ENCODE measurements at places on chromosomes 16 and 17. TPM values are rescaled to one million over a fixed set of nuclear protein-coding genes. Genes with fewer than 3 reads are reported as not detected.

The PRDM7 gene
- not detected for polyA plus RNA-seq

The TMC5 gene
- not detected for polyA plus RNA-seq

The C1QTNF8 gene
- polyA plus RNA-seq, result not detected

The TBC1D3C gene
- polyA plus RNA-seq, result not detected

The MRPL12 gene
- polyA plus RNA-seq, result 525 TPM

The CEP295NL gene
- polyA plus RNA-seq, result 0.29 TPM

DNA sequence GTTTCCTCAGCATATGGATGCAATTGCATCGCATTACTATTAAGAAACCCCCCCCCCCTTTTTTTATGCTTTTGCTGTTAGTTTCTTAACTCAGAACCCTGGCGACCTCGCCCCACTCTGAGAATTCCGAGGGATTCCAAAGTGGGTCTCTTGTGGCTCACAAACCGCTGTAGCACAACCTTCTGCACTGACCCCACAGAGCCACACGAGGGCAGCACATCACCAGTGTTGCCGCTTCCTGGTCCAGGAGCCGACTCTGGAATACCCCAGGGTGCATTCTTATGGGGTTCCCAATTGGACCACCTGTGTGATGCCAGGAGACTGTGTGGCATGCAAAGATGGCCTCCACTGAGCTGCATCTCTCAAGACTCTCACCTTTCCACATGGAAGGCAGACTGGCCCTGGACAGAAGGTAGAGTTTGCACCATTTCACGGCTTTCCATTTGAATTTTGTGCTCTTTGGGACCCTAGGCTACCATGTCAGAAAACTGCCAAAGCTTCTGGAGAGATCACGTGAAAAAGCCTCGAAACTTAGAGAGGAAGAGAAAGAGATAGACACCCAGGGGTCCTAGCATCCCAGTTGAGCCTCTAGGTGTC, 432.7 kb upstream of the ASIC2 start:
- H3K27me3 ChIP-seq, result peaks cover 43% of the 10 kb centered on the region
- no peaks in the 10 kb centered on the region for H3K4me1 ChIP-seq
- no peaks in the 10 kb centered on the region for H3K36me3 ChIP-seq
- no peak overlapping the region for H3K4me3 ChIP-seq
- DNase-seq, result peak; percentile 29
- no peak overlapping the region for H3K27ac ChIP-seq

GRCh38 chr16:152141-153128, at the start of gene HBZ:
TSS of gene HBZ (plus strand) at chr16:152644. CDS start at chr16:152910, 266 bp downstream.
- H3K4me3 ChIP-seq, result no peak within 1 kb of the TSS
- no peak within 1 kb of the TSS for H3K27ac ChIP-seq
- peaks cover 9% of the 10 kb centered on the region for H3K4me1 ChIP-seq
- H3K36me3 ChIP-seq, result no peaks in the 10 kb centered on the region
- DNase-seq, result no peak

DNA sequence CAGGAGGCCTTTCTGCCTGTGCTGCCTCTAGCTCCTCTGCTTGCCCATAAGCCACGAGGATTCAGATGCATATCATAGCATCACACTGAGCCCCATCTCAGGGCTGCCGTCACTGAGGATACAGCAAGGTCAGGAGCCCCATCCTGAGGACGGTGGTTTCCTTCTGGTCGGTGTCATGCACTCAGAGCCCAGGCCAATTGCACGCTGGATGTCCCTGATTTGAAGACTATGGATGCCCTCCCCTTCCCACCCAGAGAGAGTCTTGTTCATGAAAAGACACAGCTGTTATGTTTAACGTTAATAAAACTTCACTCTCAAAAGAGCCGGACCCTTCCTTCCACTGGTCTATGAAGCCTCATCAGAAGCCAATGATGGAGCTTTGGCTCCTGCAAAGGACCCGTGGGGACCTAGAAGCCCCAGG, 19.9 kb downstream of the COTL1 start:
- DNase-seq, result no peak
- peak overlapping the region; percentile 13 for H3K27ac ChIP-seq
- no peaks in the 10 kb centered on the region for H3K27me3 ChIP-seq
- no peaks in the 10 kb centered on the region for H3K36me3 ChIP-seq

DNA sequence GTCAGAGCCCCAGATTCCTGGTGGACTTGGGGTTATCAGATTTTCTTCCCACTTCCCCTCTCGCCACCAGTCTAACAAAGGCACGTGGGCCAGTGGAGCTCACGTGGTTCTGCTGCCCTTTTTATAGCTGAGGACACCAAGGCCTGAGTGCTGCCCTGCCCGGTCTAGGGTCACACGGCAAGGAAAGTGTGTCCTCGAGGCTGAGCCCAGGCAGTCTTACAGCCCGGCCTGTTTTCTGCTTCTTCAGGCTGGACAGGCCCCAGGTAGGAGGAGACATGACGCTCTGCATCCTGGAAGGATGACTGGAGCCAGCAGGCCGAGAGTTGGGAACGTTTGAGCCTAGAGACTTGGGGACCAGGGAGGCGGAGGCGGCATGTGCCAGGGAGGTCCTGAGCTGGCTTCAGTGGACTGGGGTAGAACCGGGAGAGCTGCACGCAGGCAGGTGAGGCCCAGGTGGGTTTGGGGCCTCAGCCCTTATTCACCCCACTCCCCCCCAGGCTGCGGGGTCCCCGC, 3.5 kb downstream of the CTRB1 start:
- no peak overlapping the region for H3K27ac ChIP-seq
- H3K27me3 ChIP-seq, result no peaks in the 10 kb centered on the region
- H3K4me3 ChIP-seq, result no peak overlapping the region
- no peaks in the 10 kb centered on the region for H3K4me1 ChIP-seq
- no peaks in the 10 kb centered on the region for H3K36me3 ChIP-seq

- peaks cover 100% of the 10 kb centered on the region for H3K36me3 ChIP-seq
- H3K27me3 ChIP-seq, result no peaks in the 10 kb centered on the region
- no peak overlapping the region for H3K27ac ChIP-seq
- no peak for DNase-seq
These were observed 29.3 kb downstream of the MARF1 start for GRCh38 chr16:15613676-15614075.

DNA sequence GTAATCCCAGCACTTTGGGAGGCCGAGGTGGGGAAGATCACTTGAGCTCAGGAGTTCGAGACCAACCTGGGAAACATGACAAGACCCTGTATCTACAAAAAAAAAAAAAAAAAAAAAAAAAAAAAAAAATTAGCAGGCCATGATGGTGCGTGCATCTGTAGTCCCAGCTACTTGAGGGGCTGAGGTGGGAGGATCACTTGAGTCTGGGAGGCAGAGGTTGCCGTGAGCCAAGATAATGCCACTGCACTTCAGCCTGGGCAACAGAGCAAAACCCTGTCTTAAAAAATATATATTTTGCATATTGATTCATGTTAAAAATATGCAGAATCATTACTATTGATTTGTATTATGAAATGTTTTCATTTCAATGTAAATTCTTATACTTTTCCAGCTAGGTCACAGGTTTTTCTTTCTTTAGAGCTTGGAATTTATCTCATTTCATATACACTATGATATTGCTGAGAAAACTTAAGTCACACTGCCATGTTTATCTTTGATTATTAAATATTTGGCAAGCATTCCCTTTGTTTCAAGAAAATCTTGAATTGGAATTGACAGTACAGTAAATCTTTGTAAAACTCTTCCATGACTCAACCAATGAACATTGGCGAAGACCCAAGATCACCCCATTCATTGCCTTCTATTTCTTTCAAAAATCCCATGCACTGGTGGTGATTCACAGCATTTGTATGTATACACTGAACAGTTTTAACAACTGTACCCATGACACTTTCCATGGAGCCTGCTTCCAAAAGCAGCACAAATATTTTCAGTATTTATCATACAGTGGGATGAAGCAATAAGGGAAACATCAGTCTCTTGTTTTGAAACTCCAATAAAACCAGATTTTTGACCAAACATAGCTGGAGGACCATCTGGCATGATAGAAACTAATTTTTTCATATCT, 83.5 kb upstream of the TNRC6A start:
- H3K4me3 ChIP-seq, result no peak overlapping the region
- H3K36me3 ChIP-seq, result no peaks in the 10 kb centered on the region
- H3K4me1 ChIP-seq, result no peaks in the 10 kb centered on the region
- DNase-seq, result no peak
- no peaks in the 10 kb centered on the region for H3K27me3 ChIP-seq

GRCh38 chr17:78834571-78834970, 6.0 kb downstream of the USP36 start:
- peaks cover 87% of the 10 kb centered on the region for H3K36me3 ChIP-seq
- H3K27me3 ChIP-seq, result no peaks in the 10 kb centered on the region
- peaks cover 12% of the 10 kb centered on the region for H3K4me1 ChIP-seq
- DNase-seq, result no peak
- no peak overlapping the region for H3K4me3 ChIP-seq

DNA sequence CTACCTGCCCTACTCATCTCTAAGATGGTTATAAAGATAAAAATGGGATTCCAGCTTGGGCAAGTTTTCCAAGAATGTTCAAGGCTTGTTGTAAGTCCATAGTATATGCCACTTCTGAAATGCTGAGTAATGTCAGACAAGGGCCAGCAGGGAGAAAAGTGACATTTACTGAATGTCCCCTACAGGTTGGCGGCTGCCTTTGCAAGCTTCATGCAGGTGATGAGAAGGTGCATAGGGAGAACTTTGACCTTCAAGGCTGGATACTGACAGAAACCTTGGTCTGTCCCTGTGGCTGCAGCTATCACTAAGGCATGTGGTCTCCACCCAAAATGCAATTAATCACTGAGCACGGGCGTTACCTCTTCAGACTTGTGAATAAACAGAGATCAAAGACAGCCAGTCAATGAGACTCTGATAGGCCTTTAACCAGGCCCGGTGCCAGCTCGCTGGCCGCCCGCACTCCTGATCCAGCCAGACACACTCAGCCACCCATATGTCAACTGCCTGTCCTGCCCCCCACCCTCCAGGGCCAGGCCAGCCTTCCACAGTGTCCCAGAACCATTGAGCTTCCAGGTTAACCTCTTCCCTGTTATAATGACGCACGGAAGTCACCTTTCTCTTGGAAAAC, 26.8 kb upstream of the AXIN2 start:
- no peak overlapping the region for H3K4me3 ChIP-seq
- H3K4me1 ChIP-seq, result no peaks in the 10 kb centered on the region
- H3K27me3 ChIP-seq, result no peaks in the 10 kb centered on the region

GRCh38 chr17:68613739-68614298, 12.7 kb upstream of the FAM20A start:
- H3K4me1 ChIP-seq, result no peaks in the 10 kb centered on the region
- H3K36me3 ChIP-seq, result no peaks in the 10 kb centered on the region
- H3K27me3 ChIP-seq, result no peaks in the 10 kb centered on the region
- H3K4me3 ChIP-seq, result no peak overlapping the region
- no peak for DNase-seq
- H3K27ac ChIP-seq, result no peak overlapping the region

- peaks cover 30% of the 10 kb centered on the region for H3K36me3 ChIP-seq
- H3K27ac ChIP-seq, result no peak overlapping the region
- DNase-seq, result no peak
- H3K27me3 ChIP-seq, result no peaks in the 10 kb centered on the region
- H3K4me3 ChIP-seq, result no peak overlapping the region
These were observed 53.5 kb upstream of the INTS2 start for GRCh38 chr17:61981323-61981722.

Data from heart left ventricle (tissue), 16 donors.